Iris pigment epithelial cell (primary cell): ENCODE measurements at places on chromosomes 5 and 9.

GRCh38 chr5:172288465-172288864, 4.9 kb upstream of the UBTD2 start:
- DNase-seq: no peak

DNA sequence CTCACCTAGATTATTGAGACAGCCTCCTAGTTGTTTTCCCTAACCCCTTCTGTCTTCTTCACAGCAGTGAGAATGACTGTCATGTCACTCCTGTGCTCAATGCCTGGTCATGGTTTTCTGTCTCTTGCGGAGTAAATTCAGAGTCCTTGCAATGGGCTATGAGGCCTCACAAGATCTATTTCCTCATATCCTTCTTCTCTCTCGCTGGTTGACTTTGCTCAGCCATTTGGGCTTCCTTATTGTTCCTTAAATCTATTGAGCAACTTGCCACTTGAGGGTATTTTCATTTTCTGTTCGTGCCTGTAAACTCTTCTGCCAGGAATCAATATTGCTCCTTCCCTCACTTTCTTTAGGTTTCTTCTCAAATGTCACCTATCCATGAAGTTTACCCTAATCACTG, 9.0 kb downstream of the PPP3R2 start:
- no peak for DNase-seq

- DNase-seq: peak; percentile 87
These were observed 56.7 kb downstream of the AOPEP start for GRCh38 chr9:94783102-94783682.

- no peak for DNase-seq
These were observed 99.1 kb upstream of the CKMT2 start for GRCh38 chr5:81134066-81134465.

DNA sequence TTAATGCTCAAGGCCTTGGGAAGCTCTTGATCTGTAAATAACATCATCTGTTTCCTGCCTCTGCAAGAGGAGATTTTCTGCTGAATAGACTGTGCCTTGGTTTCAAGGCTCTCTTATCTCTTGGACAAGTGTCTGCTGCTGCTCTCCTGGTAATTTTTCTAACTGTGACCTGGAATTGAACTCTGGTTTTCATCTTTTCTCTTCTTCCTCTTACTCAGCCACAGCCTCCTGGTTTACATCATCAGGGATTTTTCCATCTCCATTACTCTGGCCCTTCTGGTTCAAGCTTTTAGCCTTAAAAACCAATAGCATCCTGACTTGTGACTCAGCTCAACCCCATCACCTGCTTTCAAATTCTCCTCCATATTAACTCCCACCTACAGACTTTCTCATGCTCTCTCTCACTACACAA, 49.6 kb upstream of the ITGA1 start:
- DNase-seq: peak; percentile 81

DNA sequence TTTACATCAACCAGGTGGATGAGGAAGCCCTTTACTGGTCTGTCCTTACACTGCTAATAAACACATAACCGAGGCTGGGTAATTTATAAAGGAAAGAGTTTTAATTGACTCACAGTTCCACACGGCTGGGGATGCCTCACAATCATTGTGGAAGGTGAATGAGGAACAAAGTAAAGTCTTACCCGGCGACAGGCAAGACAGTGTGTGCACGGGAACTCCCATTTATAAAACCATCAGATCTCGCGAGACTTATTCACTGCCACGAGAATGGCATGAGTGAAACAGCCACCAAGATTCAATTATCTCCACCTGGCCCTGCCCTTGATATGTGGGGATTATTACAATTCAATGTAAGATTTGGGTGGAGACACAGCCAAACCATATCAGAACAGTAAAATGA, 67.3 kb upstream of the GRAMD2B start:
- DNase-seq: no peak

GRCh38 chr9:81741103-81741502, 51.8 kb upstream of the TLE1 start:
- no peak for DNase-seq

- DNase-seq: peak; percentile 65
These were observed 860 bp upstream of the MARCHF6 start for GRCh38 chr5:10352430-10353240.

DNA sequence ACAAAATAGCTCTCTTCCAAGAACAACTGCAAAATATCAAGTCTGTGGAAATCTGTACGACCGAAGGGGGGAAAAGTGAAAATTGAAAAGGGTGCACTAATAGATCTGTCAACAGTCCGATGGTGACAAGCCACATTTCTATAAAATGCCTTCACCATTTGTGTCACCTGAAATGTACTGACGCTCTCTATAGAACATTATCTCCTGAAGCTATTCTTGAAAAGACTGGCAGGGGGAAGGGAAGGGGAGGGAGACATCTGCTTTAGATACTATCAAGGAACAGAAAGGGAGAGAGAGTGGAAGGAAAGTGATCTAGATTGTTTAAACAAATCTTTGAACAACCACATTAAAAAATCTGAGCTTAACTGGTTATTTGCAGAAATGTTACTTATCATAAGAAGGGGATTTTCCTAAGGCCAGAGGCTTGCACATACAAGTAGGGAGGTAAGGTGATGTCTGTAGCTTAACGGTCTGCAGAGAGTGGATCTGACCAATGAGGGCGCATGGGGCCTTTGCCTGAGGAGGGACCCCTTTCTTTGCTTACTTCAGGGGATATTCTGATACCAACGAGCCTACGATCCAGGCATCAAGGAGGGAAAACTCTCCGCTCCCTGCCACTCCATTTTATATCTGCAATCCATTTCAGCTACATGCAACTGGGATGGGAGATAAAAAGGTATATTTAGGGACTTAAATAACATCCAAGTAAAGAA, 92.1 kb downstream of the CRB2 start:
- no peak for DNase-seq

DNA sequence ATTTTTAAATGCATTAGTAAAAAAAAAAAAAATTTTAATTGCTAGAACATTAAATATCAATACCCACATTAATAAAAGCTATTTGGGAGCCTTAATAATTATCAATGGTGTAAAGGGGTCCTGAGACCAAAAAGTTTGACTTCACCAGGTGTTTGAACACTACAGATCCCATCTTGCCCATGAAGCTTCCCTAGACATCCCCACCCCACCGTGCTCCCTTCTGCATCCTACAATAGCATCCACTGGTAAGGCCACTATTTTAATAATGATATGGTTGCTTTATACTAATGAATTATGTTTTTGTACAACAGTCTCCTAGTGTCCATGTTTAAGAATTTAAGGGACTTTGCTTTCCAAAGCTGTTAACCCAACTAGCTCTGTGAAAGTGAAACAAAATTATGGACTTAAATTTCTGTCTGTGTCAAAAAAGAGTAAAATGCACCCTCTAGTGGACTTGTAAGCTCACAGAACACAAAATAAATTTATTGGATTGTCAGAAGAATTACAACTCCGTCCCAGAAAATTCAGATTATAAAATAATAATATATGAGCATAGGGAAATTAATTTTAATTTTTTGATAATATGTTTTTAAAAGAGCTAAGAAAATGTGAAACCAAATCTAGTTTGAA, 76.0 kb downstream of the ARL15 start:
- DNase-seq: peak; percentile 69

GRCh38 chr5:135234242-135234641, 164.8 kb downstream of the MACROH2A1 start:
- no peak for DNase-seq

DNA sequence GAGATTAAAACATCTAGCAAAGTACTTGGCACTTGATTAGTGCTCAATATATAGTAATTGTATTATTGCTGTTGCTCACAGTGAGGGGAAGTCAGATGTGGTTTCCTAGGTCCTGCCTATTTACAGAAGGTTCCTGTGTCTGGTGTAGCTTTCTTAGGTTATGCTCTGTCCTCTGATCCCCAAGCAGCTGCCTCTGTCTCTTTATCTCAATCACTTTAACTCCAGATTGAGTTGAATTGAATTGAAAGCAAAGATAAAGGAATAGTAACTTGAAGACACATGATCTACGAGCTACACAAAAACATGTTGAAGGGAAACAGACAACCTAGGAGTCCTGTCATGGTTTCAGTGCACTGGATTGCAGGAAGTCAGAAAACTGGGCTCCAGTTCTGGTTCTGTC, 113.9 kb upstream of the ADAMTSL1 start:
- no peak for DNase-seq

- no peak for DNase-seq
These were observed 380.5 kb downstream of the RAB3C start for GRCh38 chr5:58963361-58963760.

GRCh38 chr5:126385524-126386502, 37.4 kb upstream of the GRAMD2B start:
- no peak for DNase-seq

DNA sequence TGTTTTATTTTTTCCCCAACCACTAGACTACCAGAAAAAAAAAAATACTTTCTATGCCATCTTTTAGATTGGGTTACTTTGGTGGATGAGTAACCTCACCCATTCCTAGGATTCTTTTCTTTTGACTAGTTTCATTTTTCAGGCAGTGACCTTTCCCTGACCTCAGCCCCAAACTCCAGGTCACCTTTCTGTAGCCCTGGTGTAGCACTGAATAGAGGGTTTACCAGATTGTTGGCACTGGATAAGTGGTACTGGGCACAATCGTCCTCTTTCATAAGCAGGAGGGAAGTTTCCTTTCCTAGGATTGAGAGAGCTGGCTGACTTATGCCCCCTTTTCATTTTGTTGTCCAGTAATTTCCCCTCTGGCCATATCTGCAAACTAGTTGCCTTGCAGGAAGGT, 169.4 kb upstream of the TMEM161B start:
- peak; percentile 2 for DNase-seq

GRCh38 chr5:130795037-130795436, 370.0 kb downstream of the HINT1 start:
- DNase-seq: no peak

GRCh38 chr9:129835860-129836223, 584 bp downstream of the USP20 start:
- DNase-seq: peak; percentile 45

GRCh38 chr9:6965566-6965965, 207.8 kb downstream of the KDM4C start:
- DNase-seq: no peak

GRCh38 chr5:174533751-174534241, 190.6 kb upstream of the MSX2 start:
- peak; percentile 92 for DNase-seq

DNA sequence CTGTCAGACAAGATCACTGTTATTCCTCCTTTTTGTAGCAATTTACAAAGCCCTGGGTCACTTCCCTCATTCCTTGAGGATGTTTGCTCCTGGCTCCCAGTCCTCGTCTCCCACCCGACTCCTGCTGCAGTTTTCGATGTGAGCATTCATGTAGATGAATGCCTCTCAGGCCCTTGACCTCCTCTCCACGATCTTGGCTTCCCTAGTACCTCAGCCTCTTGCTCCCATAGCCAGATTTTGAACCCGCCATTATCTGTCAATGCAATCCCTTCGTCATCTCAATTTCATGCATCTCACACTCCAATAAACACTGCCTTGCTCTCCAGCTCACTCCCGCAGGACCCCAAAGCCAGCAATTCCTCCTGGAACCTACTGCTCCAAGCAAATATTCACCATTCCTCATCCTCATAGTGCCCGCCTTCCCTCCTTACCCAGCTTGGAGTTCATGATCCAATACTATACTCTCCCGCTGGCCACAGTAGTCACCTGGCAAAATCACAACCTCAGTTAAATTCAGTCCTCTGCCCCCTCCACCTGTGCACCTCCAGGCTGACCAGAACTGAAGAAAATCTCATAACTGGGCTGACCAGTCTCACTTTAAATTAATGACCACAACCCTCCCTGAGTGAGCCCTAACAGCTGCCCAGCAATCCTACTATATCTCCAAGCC, 35.1 kb upstream of the JADE2 start:
- DNase-seq: no peak

- DNase-seq: peak; percentile 70
These were observed 14.9 kb downstream of the IL4 start for GRCh38 chr5:132688536-132689339.

DNA sequence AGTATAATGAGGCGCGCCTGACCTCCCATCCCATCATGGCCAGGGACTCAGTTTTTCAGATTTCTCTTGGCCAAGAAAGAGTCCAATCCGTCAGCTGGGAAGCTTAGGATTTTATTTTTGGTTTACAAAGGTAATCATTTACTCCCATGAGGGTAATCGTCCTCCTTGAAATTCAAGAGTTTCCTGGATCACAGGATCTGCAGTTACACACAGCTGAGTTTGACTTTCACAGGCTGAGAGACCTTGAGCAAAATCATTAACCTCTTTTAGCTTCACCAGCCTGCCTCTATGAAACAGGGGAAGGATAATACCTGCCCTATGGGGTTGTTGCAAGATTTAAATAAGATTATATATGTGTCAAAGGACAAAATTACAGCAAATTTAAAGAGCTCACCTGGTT, 15.4 kb upstream of the AK3 start:
- no peak for DNase-seq

DNA sequence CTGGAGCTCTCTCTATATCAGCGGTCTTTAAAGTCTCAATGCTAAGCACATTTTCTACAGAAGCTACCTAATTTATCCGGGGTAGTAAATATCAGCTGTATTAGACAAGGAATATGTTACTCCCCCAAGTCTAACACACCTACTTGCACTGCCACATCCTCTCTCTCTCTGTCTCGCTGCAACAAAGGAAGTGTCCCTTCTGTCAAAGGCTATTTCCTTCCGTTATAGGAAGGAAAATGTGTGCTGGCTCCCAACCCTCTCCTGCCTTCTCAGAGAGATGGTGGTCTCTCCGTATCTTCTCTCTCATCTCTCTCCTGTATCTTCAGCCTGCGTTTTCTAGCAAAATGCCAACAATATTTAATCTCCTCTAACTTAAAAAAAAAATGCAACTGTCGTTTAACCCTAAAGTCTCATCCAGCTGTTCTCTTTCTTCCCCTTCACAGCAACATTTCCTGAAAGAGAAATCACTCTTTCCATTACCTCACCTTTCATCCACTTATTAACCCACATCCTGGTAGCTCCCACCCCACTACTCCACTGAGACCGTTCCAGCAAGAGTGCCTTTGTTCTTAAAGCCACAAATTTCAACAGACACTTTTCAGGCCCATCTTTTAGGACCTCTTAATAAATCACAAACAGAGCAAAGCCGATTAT, 2.3 kb downstream of the TTF1 start:
- peak; percentile 8 for DNase-seq

GRCh38 chr5:133652951-133653759, 40.8 kb upstream of the FSTL4 start:
- DNase-seq: no peak

DNA sequence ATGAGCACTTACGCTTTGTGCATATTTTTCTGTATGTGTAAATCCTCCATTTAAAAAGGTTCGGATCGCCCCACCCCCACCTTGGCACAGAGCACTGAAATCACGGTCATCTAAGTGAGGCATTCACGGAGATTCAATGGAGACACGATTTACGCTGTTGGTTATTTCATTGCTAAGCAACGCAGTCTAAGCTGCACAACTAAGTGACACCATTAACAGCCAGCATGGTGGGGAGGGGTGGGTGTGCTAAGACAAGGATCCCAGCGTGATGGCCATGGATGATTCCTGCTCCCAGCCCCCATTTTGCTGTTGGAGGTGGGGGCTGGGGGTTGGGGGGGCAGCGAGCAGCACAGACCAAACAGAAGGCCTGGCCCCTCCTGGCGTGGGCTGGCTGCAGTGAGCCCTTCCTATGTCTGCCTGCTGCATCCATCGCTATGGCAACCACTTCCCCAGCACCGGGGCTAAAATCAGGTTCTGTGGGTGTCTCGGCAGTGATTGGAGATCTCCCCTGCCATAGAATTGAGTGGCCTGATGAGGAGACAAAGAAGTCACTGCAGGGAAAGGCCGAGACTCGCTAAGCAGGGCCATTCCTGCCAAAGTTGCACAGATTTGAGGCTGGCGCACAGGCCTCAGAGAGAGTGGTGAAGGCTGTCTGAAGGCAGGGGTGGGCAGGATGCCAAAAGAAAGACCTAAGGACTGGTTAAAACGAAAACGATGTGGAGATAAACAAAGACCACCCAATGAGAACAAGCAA, 14.3 kb upstream of the MARCHF6 start:
- DNase-seq: no peak
